Choroid plexus epithelial cell (primary cell): ENCODE measurements at places on chromosomes 2 and 18.
A peak's percentile ranks its signal among the peaks of the same experiment; 100 is the strongest.

- DNase-seq, result no peak
Observed at GRCh38 chr2:222179592-222179991, 119.2 kb downstream of the PAX3 start.

DNA sequence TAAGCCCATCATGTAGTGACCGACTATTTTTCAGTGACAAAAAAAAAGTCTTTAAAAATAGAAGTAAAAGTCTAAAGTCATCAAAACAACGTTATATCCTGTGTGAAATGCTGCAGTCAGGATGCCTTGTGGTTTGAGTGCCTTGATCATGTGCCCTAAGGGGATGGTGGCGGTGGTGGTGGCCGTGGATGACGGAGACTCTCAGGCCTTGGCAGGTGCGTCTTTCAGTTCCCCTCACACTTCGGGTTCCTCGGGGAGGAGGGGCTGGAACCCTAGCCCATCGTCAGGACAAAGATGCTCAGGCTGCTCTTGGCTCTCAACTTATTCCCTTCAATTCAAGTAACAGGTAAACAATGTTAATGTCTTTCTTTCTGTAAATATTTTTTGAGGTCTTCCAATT, at the start of gene CD28:
Gene CD28, plus strand, starts transcription at position 237 of the 400 bp plus-strand sequence. Its CDS starts 58 bp downstream, at position 295.
- DNase-seq, result no peak

GRCh38 chr2:198873503-198874471, 584.0 kb downstream of the SATB2 start:
- DNase-seq, result peak; percentile 3

DNA sequence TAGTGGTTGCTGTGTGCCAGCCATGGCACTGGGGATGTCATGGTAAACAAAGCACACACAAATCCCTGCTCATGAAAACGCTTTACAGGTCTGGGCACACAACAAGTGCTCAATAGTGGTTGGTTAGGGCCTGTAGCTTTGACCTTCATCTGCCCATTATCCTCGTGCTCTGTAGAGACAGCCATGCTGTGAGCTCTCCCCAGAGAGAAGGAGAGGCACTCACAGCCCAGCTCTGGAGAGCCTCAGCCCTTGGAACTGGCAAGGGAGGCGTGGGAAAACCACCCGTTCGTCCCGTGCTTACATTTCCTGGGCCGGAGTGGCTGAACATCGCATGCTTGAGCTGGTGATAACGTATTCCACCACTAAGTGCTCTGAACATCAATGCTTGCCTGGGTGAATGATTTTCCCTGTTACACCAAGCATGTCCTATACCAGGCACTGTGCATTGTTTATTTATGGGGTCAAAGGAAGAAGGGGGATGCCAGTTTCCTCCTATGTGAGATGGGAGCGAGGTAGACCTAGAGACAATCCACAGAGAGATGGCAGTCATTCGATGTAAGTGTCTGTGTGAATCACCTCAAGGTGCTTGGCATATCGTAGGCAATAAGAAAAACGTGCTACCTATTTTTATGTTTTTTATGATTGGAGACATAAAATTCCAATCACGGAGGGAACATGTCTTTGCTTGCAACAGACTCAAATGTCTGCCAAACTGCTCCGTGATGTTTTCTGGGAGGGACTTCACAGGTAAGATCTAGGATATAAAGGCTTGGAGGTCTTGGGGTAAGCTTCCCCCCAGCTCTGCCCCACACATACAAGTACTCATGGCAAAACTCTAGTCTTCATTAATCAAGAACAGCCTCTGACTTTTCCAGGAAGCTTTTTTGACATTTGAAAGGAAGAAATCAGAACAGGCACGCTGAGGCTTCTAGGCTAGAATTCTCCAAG, 75.5 kb downstream of the DDX1 start:
- DNase-seq, result no peak

DNA sequence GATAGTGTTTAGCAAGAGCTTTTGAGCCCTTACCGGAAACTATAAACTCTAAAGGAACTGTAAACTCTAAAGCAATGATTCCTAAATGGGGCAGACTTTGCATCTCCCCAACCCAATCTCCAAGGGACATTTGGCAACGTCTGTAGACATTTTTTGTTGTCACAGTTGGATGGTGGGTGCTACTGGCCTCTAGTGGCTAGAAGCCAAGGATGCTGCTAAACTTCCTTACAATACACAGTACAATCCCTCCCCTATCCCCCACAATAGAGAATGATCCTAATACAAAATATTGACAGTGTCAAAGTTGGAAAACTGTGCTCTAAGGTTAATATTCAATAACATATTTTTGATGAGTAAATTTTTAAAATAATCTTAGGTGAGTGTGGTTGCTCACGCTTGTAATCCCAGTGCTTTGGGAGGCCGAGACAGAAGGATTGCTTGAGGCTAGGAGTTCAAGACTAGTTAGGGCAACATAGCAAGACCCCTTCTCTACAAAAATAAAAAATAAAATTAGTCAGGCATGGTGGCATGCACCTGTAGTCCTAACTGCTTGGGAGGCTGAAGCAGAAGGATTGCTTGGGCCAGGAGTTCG, 66.7 kb downstream of the PTPN4 start:
- DNase-seq, result peak; percentile 59

DNA sequence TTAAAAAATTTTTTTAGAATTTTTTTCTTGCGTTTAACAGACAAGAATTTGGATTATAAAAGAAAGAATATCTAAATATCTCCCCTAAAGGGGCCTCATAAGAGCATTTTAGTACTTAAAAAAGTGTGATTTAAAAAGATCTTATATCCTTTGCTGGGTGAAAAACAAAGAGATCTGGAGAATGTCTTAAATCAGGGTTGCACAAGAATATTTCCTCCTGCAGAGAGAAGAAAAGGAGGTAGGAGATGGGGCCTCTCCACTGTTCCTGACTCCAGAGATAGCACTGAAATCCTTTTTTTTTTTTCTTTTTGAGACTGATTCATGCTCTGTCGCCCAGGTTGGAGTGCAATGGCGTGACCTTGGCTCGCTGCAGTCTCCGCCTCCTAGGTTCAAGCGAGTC, 68.5 kb upstream of the OSR1 start:
- peak; percentile 18 for DNase-seq

- peak; percentile 91 for DNase-seq
Observed at GRCh38 chr2:38603402-38604290, 918 bp upstream of the HNRNPLL start.

- DNase-seq, result no peak
Observed at GRCh38 chr18:43524260-43524659, 247.0 kb upstream of the SYT4 start.
